ENCODE measurements at places on chromosomes 7 and 10.
A peak's percentile ranks its signal among the peaks of the same experiment; 100 is the strongest.

- DNase-seq = no peak
Measured at GRCh38 chr7:28957064-28957750, 923 bp downstream of the TRIL start.

DNA sequence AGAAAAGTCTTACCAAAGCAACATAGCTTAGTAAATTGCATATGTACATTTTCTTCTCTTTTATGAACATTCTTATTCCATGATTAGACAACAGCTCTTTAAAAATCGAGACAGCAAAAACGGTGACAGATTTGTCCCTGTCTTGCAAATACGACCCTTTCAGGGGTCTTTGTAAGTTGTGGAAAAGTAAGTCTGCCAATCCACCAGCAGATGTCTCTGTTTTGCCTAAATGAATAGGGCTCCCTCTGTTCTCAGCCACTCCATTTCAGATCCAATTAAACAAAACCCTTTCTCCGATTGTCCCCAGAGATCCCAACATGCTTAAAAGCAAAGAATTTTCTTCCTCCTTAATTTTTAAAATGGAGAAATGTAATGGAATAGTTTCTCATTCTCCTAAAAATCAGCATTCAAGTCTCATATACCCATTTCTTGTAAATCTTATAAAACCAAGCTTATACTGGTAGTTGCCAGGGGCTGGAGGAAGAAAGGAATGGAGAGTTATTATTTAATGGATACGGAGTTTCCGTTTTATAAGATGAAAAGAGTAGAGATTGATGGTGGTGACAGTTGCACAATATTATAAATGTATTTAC, 61.0 kb upstream of the NFE2L3 start:
- peak; percentile 50 for DNase-seq

- DNase-seq = no peak
Measured at GRCh38 chr7:148828965-148829364, 55.1 kb downstream of the EZH2 start.

DNA sequence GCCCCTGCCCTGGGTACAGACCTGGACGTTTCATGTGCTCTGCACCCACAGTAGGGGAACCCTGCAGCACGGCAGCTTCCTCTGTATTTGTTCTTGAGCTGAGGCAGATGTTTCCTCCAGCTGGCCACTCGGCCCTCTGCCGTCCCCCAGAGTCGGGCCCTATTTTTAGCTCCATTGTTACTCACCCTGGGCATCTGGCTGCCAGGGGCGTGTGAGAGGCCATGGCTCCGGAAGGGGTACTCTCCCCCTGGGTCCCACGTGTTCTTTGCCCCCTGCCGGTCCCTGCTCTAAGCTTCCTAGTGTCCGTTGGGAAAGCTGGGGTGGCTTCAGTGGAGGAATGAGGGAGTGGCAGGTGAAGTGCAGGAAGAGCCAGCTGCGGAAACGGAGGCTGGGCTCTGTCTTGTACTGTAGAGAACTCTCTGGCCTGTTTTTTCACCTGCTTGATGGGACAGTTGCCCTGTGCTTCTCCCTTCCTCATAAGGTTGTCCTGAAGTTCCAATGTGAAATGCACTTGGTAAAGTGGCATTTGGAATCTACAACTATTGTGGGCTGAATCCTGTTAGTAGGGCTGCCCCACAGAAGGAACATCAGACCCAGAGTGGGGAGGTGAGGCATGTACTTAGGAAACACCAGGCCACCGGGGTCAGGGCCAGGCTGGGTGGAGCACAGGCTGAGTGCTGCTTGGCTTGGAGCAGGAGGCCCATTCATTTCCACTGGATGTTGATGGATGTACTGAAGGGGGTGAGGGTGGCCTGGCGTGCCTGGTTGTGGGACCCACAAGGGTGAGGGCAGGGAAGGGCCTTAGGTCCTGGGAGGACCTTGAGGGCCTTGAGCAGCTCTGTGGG, 30.6 kb downstream of the PALD1 start:
- DNase-seq = peak; percentile 8

- no peak for DNase-seq
Measured at GRCh38 chr7:98805956-98806838, 63.6 kb downstream of the TMEM130 start.

- DNase-seq = no peak
Measured at GRCh38 chr7:130182990-130183389, 22.2 kb downstream of the TMEM209 start.

DNA sequence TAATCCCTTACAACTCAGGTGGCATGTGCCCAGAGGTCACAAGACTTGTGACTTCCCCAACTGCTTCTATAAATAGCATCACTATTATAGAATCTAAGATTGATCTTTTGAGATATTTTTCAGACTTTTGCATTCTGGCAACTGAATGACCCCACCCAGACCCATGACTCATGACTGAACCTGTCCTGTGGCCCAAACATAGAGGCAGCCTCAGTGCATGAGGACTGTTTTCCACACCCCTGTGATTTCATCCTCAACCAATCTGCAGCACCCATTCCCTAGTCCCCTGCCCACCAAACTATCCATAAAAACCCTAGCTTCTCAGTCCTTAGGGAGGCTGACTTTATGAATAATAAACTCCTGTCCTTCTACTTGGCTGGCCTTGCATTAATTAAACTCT, 84.5 kb downstream of the MICU1 start:
- DNase-seq = no peak

DNA sequence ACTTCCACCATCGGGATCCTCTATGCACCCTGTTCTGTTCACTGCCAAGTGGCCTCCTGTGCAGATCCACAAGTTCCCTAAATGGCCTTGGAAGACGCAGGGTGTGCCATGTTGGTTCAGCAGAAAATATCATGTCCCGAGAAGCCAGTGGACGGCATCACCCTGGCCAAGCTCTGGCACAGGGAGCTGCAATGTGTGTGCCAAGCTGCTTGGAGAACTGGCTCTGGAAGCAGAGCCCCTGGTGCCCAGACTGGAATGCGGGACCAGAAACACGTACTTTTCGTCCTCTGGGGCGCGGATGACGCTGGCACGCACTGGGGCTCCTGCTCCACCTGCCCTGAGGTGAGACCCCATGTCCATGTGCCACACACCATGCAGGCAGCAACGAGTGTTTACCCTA, 124.7 kb upstream of the CARD11 start:
- DNase-seq = no peak

DNA sequence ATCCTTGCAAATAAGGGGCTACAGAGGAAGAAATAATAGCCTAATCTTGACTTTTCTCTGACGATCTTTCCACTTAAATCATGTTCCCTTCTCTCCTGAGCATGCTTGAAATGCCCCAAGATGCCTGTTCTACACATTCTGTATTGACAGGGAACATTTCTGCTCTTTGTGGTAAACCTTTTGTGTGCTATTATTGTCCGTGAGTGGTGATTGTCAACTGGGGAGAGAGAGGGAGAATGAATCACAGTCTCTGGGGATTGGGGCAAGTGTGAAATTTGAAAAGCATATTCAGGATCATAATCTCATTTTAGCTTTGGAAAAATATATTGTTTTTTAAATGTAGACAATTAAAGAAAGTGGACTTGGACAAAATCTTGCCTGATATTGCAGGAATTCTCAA, 20.6 kb downstream of the UBTD1 start:
- DNase-seq = no peak

DNA sequence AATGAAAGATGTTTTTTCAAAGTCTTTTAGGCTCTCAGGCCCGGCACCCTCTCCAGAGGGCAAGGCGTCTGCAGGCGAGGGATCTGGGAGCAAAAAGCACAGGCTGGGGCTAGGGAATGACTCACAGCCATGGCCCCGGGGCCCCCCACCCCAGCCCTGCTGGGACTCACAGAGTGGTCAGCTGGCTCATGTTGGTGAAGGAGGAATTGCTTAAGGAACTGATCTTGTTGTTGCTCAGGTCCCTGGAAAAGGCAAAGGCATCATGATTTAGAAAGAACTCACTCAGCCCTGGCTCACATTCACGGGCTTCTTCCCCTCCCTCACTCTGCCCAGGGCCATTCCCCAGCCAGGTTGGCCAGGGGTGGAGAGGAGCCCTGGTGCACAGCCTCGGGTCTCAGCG, 151.5 kb downstream of the SLIT1 start:
- no peak for DNase-seq

DNA sequence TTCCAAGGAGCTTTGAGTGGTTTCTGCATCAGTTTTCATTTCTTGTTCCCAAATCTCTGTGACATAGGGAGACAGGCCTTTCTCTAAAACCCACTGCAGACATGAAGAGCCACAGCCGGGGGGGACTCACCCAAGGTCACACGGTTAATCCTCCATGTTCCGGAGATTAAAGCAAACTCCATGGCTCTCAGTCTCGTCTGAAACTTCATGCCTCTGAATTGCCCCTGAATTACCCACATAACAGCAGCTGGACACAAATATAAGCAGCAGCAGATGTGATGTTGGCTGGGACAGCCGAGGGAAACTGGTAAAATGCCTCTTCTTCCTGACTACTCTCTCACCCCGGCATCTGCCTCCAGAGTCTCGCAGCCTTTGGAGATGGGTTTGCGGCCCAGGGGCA, 402.2 kb downstream of the DNAJB6 start:
- no peak for DNase-seq

DNA sequence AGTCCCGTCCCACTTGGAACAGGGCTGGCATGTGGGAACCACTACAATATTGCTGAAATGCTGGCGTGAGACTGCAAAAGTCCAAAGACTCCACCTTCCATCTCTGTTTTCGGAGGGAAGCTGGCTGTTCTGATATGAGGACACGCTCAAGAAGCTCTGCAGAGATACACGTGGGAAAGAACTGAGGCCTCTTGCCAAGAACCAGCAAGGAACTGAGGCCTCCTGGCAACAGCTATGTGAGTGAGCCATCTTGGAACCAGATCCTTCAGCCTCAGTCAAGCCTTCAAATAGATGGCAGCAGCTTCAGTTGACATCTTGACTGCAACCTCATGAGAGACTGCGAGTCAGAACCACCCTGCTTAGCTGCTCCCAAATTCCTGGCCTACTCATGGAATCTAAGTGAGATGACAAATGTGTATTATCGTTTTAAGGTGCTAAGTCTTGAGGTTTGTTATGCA, 30.8 kb downstream of the SGMS1 start:
- no peak for DNase-seq

DNA sequence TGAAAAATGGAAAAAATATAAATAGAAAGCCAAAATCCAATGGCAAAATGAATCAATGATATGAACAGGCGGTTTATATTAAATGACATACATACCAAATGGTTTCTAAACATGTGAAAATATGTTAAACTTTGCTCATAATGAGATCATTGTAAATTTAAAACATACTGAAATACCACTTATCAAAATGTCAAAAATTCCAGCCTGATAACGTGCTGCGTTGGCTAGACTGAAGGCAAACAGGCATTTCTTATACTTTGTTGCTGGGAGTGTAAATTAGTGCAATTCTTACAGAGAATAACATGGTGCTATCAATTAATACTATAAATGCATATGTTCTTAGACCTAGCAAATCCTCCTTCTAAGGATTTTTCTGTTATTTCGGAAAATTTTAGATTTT, 225.8 kb upstream of the FAM3C start:
- DNase-seq = no peak

DNA sequence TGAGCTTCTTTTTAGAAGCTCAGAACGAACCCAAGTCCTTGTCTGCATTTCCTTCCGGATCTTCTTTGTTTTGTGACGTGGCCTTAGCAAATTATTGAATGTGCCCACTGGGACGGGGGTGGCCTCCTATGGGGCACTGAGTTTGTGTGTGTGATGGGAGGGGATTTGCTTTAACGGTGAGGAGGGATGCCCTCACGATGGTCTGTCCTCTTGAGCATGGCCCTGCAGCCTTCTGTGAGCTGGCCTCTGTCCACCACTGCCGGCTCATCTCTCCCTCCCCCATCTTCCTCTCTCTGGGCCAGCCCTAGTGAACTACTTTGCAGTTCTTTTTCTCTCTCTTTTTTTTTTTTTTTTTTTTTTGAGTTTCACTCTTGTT, 62.9 kb upstream of the MKRN1 start:
- DNase-seq = peak; percentile 13

DNA sequence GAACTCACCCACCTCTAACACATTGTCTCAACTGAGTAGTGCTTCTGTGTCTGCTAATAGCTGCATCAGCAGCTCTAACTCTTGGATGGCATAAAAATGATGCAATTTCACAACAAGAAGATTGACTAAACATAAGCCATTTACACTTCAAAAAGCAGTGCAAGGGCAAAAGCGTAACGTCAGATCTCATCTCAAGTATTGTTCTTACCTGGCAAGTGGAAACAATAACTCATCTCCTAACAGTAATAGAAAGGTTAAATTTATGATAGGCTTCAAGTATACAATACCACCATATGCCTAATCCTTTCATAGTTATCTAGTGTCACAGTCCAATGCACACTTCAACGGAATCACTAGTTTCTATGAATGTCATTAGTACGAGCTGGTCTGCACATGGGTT, 14.8 kb downstream of the TPK1 start:
- no peak for DNase-seq

DNA sequence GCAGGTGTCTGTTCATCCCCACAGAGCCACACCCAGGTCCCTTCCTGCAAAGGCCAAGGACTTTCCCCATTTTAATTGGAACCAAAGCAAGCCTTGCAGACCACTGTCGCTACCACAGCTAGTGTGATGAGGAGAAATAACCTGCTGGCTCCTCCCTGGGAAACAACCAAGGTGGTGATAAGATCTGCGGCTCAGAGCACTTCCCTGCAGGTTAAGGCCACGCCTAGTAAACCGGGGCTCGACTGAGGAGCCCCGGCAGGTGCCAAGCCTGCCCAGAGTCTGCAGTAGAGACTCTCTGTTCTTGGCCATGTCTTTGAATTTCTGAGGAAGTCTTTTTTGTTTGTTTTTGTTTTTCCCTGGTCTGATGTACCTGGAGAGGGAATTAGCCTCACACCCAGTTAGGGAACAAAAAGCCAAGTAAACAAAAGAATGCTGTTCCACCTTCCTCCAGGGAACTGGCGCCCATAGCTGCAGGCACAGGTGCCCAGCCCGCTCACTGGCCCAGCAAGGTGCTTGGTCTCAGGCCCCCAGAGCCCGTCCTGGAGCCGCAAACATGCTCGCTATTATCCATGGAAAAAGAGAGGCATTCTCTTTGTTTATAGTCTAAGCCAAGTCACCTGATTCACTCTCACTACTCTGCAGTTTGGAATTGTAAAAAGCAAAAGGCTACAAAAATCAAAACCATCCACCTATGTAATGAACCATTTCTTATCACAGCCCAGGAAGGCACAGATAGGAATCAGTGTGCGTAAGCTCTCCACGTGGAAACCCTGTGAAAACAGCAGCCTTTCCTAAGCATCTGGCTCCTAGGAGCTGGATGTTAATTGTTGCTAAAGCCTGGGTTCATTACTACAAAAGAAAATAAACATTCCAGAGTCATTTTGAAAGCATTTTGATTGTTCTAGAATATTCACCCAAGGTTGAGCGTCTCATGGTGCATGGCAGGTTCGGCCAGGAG, 2.7 kb downstream of the GPR146 start:
- DNase-seq = peak; percentile 71

GRCh38 chr10:108496106-108496505, 1331.6 kb upstream of the SORCS1 start:
- DNase-seq = no peak

- DNase-seq = no peak
Measured at GRCh38 chr10:132558516-132559413, 21.2 kb downstream of the INPP5A start.

GRCh38 chr10:14507176-14507575, 176.5 kb upstream of the FRMD4A start:
- DNase-seq = no peak

GRCh38 chr7:152922318-152923081, 162.9 kb downstream of the ACTR3B start:
- no peak for DNase-seq

Measured in PC-9 (cell line).